NK-92 treated with Interleukin-12 subunit alpha and Interleukin-12 subunit beta, amount 100 ng/mL, for 24 hours (cell line): ENCODE measurements at places on chromosomes 4 and X.

- DNase-seq: no peak
Measured at GRCh38 chr4:151031831-151032605, 16.9 kb upstream of the LRBA start.

GRCh38 chr4:71123951-71124350, 130.5 kb downstream of the DCK start:
- DNase-seq: no peak

DNA sequence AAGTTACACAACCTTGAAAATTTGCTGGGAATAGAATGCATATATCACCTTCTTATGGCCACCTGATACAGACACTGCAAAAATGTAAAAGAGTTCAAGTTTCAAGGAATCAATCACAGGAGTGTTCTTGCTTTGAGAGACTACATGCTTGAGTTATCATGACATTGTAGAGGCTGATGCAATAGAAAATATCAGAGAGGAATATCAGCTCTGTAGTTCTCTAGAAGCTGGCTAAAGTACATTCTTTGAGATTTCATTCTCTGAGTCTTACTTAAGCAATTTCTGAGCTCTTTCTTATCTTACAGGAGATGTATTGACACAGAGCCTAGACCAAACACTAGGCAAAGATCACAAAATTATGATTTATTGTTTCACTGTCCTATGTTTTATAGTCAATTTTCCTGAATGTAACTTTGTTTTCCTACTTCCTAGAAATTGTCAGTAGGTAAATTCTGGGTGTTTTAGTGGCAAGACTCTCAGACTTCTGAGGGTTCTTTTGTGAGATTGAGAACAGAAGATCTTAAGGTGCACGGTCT, 152.1 kb upstream of the HPGD start:
- no peak for DNase-seq

DNA sequence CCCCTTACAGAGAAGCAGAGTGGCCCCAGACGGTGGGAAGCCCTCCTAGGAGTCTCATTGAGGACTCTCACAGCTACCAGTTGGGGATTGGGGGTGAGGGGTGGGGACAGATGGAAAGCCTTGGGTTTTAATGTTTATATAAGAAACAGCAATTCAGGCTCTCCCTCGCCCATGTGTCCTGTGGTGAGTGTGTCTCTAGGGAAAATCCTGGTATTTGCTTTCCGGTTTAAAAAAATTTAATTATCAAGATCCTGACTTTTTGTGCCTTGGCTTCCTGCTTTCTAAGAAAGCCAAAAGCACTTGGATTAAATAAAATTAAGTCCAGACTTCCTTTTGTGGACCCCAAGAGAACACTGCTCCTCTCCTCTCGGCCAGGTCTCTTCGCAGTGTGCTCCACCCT, 93.8 kb downstream of the SOWAHB start:
- DNase-seq: no peak

DNA sequence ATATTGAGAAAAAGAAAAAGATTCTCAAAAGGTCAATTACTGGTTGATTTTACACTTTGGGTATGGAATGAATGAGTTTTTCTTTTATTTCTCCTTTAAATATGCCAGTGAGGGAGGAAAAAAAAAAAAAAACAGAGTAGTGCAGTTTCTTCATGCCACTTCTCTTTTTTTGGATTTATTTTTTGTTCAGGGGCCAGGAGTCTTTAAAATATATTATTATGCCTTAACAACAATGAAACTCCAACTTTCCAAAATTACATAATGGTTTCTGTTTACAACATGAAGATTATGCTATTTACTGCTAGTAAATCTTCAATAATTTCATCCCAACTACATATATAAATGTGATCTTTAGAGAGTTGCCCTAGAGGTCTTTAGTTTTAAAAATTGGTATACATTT, 31.9 kb downstream of the DTHD1 start:
- no peak for DNase-seq
